ENCODE measurements at places on chromosomes 2 and 18.

GRCh38 chr2:185875136-185875931 lies 136.7 kb downstream of the FSIP2 start:
- no peak for DNase-seq

- no peak for DNase-seq
These were observed 46.3 kb downstream of the ZCCHC2 start for GRCh38 chr18:62569081-62569655.

GRCh38 chr2:70962885-70963878 lies 15.2 kb upstream of the ANKRD53 start:
- DNase-seq = no peak

DNA sequence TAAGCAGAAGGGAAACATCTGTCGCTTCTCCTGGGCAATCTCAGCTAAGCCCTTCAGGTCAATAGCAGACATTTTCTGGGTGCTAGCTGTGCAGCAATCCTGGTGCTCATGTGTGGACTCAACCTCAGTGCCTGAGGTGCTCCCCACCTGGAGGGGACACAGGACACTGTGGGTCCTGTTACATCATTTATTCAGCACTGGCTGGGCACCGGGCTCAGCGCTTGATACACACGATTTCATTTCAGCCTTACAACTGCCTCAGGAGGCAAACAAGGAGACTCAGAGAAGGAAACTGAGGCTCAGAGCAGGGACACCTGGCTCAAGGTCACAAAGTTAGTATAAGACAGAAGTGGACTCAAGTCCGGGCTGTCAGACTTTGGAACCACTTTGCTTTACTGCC lies 46.7 kb downstream of the MARCO start:
- DNase-seq = no peak

DNA sequence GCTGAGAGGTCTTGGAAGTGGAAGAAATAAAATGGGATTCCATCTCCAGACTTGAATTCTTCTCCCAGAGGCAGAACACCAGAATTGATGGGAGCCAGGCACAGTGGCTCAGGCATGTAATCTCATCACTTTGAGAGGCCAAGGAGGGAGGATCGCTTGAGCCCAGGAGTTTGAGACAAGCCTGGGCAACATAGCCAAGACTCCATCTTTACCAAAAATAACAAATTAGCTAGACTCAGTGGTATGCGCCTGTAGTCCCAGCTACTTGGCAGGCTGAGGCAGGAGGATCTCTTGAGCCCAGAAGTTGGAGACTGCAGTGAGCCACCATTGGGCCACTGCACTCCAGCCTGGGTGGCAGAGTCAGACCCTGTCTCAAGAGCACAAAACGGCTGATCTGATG lies 144.3 kb downstream of the C1D start:
- no peak for DNase-seq

GRCh38 chr18:62713651-62714247 lies 1.6 kb upstream of the PHLPP1 start:
- no peak for DNase-seq

GRCh38 chr2:85156619-85157018 lies 23.4 kb downstream of the TCF7L1 start:
- no peak for DNase-seq

DNA sequence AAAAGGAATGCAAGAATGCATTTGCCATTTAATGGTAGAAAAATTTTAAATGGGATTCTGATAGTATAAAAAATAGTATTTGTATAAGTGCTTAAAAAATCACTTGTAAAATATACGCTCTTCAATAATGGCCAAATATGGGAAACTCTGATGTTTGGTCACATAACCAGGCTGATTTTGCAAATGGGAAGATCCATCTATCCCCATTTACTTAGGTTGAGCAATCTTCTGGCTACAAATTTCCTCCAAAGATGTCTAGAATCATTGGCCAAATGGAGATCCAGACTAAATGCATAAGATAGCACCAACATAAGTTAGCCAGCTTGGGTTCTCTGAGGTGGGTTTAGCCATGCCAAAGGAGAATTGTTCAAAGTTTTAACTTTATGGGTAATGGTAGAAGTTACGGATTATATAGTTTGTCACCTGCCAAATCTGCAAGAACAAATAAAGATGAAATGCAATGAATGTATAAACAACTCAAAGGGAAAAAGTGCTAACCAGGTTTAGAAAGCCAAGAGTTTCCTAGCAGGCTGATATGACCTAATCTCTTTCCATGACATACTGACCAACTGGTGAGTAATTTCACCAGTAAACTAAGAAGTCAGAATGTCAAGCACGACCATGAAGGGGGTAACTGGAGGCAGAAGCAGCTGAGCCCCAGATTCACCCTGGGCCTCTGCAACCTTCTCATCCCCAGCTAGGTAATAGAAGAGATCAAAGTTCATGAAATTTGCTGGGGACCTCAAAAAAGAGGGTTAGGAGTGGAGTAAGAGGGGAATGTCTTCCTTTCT lies 10.0 kb downstream of the RHOB start:
- DNase-seq = no peak

DNA sequence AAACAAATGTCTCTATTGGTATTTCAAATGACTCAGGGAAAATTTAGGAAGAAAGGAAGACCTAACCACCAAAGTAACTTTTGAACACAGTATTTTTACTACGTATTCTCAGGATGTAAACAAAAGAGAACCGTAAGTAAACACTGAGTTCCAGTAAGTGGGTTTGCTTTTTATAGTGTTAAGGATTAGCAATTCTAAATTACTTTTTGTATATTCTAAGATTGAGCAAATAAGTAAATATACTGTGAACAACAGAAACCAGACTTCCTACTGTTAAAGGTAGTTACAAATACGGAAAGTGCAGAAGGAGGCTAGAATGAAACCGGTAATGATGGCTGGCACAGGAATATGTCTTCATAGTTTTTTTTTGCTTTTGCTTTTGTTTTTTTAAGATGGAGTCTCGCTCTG lies 31.5 kb downstream of the SESTD1 start:
- DNase-seq = no peak

Data from NCI-H2107 (cell line).